IPS DF 6.9 (cell line): ENCODE measurements at places on chromosomes 16 and 17.

DNA sequence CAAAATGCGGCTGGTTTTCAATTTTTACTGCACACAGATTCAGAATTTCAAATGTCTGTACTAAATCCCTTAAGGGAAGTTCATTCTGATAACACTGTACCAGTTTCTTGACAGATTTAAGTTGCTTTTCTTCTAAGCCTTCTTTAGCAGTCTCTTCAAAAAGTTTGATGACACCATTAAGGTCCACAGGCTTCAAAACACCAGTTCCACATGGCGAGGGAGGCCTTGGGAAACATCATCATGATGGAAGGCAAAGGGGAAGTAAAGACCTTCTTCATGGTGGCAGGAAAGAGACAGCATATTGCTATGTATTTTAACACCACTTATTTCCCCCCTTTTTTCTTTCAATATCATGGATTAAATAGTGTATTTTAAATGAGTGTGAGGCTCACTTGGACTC is 24.5 kb downstream of the NLRC5 start:
- DNase-seq, result no peak

- no peak for DNase-seq
Measured at GRCh38 chr17:38322156-38322779, 21.5 kb downstream of the GPR179 start.

- DNase-seq, result peak; percentile 100
Measured at GRCh38 chr17:42388381-42389134, at the start of gene STAT3. Gene STAT3, minus strand, starts transcription at chr17:42388442. Its CDS starts 39,926 bp downstream, at chr17:42348516.

DNA sequence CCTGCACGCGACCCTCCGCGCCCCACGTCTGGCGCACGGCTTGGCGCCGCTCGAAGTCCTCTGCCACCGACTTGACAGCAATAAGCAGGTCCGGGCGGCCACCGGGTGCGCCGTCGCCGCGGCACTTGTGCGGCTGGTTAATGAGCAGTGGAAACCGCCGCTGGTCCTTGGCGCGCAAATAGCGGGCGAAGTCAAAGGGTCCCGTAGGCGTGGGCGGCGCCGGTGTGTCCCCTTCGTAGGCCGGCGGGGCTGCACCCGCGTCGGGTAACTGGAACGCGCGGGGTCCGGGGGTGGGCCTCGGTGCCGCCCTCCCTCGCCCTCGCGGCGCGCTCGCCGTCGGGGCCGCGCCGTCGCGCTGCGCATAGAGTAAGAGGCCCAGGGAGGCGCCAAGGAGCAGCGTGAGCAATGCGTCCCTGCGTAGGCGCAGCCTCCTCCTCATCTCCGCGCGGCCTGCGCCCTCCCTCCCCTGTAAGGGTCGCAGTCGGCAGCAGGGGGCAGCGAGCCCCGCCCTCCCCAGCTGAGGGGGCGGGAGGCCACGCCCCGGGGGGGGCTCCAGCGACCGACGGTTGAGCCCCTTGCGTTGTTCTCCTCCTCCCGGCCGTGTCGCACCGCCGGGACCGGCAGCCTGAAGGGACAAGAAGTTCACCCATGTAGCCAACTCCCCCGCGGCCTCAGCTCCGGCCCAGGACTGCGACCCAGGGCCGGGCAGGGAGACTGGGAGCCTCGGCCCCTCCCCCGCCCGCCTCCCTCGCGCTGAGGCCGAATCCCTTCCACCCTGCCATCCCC is 558 bp downstream of the B3GNT9 start:
- no peak for DNase-seq

DNA sequence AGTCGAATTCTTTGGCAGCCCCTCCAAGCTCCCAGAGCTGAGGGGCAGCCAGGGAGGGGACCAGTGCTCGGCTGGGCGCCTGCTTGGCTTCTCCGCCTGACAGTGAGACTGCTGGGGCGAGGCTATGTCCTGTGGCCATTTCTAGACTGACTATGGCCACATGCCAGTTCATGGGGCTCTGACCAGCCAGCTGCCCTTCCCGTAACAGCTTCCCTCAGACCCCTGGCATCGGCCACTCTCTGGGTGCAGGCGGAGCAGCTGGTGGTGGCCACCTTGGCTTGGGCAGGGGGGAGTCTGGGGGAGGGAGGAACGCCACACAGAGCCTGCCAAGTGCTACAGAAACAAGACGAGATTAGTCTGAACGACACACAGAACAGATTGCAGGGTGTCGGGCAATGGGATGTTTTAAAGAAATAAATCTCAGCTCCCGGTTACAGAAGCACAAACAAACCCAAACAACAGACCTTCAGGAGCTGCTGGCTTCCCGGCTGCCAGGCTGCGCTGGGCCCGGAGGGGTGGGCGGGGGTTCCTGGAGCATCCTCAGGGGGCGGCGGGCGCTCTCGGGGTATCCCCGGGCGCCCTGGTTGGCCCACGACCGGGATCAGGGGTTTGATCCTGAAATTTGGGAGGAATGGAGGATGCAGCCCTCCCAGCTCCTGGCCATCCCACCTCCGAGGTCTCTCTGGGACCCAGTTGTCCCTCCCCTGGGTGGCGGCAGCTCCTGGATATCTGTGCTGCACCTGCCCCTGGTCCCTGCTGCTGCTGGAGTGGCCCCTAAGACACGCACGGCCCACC is 34.5 kb downstream of the TBC1D16 start:
- DNase-seq, result no peak

DNA sequence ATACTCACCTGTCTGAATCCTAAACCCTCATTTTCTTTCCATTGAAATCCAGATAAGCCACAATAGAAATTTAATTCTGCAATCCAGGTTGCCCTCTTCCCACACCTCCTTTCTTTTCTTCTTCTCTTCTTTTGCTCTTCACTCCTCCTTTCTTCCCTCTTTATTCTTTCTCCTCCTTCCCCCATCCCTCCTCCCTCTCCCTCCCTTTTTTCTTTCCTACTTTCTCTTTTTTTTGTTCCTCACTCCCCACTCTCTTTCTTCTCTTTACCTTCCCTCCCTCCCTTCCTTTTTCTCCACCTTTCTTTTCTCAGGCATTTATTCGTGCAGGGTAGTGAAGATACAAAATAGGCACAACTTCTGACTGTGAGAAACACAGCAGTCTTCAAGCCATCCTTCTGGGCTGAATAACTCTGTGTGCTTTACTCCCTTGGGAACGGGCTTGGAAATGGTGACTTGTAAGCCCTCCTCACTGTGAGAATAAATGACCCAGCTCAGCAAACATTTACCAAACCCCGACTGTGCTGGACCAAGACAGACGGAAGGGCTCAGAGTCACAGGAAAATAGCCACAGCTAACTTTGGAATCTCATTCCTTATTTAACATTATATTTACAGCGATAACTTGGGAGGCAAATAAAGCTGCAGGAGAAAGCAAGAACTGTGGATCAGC is 140.8 kb downstream of the HAPSTR1 start:
- DNase-seq, result no peak

GRCh38 chr16:14564861-14565687 is 65.0 kb downstream of the PARN start:
- DNase-seq, result no peak
